ENCODE measurements at places on chromosomes 1 and 21.

GRCh38 chr1:41640141-41640751 is 155.8 kb upstream of the EDN2 start:
- no peak for DNase-seq

- DNase-seq, result no peak
Observed at GRCh38 chr1:109160071-109160840, 46.3 kb downstream of the ELAPOR1 start.

DNA sequence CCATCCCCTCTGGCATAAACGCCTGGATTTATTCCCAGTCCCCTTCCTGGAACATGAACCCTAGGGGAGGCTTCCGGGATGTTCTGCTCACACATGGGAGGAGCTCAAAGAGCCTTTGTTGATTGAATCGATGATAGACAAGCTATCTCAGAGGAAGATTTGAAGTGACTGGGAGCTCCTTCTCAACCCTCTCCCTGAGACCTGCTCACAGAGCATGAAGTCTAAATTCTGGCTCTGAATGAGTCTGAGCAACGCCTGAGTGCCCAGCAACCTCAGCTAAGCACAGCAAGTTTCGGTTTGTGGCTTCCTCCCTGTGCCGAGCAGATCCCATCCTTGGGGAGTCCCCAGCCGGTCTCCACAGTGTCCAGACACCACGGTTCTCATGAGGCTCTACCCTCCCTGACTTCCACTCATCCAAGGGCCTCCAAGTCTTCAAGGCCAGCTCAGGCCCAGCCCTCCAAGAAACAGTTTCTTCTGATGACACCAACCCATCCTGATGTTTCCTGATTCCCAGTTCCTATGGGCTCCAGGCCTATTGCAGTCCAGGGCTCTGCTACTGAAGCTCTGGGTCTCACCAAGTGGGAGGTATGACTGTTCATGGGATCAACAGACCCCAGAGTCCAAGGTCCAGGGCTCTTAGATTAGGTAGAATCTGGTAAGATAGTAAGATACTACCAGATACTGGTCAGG is 190.8 kb downstream of the DYRK1A start:
- no peak for DNase-seq

- no peak for DNase-seq
Observed at GRCh38 chr1:165259236-165259635, 97.3 kb downstream of the LMX1A start.

- peak; percentile 58 for DNase-seq
Observed at GRCh38 chr21:28337315-28337714, 655.4 kb downstream of the LTN1 start.

DNA sequence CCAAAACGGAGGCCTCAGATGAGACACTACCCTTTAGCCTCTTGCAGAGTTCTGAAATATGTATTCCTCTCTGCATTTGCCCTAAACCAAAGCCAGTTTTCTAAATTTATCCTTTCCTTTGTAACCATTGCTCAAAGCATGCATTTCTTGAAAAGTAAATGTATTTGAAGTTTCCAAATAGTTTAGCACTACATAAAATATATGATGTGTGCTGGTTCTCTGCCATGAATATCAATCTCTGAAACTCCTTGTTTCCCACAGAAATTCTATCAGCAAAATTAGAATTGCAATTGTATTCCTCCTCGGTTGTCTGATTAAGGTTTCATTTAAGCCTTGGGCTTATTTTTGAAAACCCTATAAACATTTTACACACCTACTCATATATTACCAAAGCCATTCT is 137.1 kb upstream of the SYT6 start:
- no peak for DNase-seq

DNA sequence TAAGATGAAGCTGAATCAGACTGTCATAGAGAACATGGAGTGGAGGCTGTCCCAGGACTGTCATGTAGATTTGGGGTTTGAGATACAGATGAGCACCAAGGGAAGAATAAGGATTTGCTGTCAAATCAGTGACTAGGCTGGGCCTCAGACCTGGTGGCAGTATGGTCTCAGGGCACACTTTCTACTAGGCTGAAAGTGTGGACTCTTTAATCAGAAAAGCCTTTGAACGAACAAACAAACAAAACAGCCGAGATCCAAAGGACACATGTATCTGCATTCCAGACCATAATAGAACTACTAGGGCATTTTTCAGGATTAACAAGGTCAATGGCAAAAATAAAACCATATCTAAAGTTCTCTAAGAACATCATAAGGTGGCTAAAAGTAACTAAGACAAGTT is 2.9 kb downstream of the OR10J1 start:
- no peak for DNase-seq

GRCh38 chr21:17799414-17800164 is 19.6 kb downstream of the C21orf91 start:
- no peak for DNase-seq

GRCh38 chr1:113963281-113963906 is 15.9 kb upstream of the OLFML3 start:
- DNase-seq, result no peak

Measured in amniotic stem cell (primary cell).